ENCODE measurements at places on chromosomes 2 and 18.

DNA sequence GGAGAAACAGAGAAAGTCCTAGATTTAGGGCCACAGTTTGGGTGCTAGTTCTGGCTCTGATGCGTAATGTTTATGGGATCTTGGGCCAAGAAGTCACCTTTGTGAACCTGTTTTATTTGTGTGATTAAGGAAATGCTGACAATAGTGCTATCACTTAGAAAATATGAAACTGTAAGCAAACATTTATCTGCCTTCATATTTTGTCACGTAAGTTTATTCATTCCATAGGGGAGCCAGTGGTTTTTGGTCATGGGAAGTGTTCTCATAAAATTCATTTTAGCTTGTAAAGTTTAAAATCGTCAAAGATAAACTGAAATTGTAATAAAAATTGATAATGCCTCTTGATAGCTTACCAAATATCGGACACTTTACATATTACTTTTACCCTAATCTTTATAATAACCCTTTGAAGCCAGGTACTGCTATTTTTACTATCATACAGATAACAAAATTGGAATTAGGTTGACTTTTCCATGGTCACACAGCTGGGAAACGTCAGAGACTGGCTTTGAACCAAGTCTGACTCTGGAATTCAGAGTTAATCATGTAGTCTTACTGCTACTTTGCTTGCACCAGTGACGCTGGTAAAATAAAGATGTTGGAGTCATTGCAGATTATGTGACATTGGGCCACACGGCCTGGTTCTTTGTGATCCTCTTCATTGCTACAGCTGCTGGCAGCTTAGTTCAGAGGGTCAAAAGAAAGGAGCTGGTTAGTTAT, 99.7 kb downstream of the ICA1L start:
- no peak for DNase-seq

DNA sequence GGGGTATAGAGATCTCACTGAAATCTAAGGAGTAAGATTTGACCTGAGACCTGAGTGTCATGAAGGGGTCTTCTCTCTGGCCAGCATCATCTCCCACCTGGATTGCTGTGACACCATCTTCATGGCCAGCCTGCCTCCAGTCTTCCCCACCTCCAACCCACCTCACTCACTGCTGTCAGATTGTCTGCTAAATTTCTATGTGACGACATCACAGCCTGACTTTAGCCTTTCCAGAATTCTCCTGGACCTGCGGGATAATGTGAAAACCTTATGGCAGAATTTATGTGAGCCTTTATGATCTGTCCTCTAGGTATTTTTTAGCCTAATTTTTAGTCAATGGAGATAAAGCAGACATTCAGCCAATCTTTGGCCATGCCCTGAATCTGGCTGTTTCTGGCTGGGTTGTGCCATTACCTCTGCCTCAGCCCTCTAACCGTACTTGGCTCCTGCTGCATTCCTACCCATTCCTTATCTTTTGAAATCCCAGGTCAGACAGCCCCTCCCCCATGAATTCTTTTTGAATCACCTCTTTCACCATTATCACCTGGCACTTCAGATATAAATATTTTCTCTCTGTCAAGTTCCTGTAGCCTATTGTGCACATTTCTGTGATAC, 66.4 kb upstream of the MMADHC start:
- no peak for DNase-seq

GRCh38 chr2:85601771-85602475, 575 bp downstream of the TMEM150A start:
- no peak for DNase-seq

DNA sequence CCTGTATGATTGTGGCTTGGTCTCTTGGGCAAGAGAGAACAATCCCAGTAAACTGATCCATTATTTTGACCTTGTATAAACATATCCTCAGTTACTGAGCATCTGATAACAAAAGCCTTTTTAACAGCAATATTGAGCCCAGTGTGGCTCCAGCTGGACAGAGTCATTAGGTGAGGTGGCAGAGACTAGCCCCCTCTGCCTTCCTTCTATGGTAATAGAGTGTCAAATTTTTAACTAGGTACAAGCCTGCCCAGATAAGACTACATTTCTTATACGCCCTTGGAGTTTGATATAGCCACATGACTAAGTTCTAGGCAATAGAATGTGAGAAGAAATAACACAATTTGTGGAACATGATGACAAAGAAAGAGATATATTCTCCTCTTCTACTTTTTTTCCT, 56.2 kb downstream of the HNMT start:
- DNase-seq, result no peak
